ENCODE measurements at places on chromosomes 13 and 19. TPM values are rescaled to one million over a fixed set of nuclear protein-coding genes. Genes with fewer than 3 reads are reported as not detected.

CLIP3 gene
- 14.0 TPM for total RNA-seq

TPM4 gene
- total RNA-seq, result 865 TPM

SERPINE3 gene
- total RNA-seq, result not detected

FDX2 gene
- total RNA-seq, result 19.0 TPM

NCR1 gene
- not detected for total RNA-seq

CYP2A6 gene
- not detected for total RNA-seq

KCNRG gene
- 0.19 TPM for total RNA-seq

ZNF628 gene
- total RNA-seq, result 3.8 TPM

ITGBL1 gene
- total RNA-seq, result 1.3 TPM

CFD gene
- 0.24 TPM for total RNA-seq

ICAM5 gene
- not detected for total RNA-seq

IGFL2 gene
- total RNA-seq, result not detected

ATXN8OS gene
- total RNA-seq, result not detected

NOVA2 gene
- total RNA-seq, result 11.8 TPM

AXL gene
- 89.8 TPM for total RNA-seq

SULT2B1 gene
- total RNA-seq, result 0.19 TPM

ZNF724 gene
- 2.5 TPM for total RNA-seq

PRMT1 gene
- total RNA-seq, result 266 TPM

DNM2 gene
- 178 TPM for total RNA-seq
